ENCODE measurements at places on chromosomes 5 and 9. TPM values are rescaled to one million over a fixed set of nuclear protein-coding genes. Genes with fewer than 3 reads are reported as not detected.

DNA sequence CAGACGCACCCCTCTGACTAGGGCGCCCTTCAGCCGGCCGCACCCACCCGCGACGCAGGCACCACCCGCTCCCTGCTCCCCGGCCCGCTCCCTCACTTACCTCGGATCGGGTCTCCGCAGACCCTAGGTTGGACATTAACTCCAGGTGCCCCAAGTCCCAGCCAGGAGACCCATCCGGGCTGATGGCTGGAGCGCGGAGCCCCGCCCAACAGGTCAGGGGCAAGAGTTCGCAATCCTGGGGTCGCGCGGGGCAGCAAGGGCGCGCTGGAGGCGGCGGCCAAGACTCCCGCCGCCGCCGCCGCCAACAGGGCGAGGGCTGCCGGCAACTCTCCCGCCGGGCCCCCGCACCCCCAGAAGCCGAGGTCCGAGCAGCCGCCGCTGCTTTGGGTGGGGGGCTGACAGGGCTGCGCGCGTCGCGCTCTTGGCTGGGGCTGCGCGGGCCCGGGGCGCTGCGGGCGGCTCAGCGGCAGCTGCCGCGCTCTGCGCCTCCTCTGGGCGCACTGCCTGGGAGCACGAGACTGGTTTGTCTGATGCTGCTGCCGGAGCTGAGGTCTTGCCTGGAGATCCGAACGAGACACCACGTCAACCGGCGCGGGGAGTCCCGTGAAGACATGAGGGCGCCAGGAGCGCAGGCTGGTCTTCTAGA lies at the start of gene GDNF:
Gene GDNF (minus strand): TSS at position 635 of the 646 bp plus-strand sequence. CDS start 5,245 bp downstream, outside the sequence.
- peaks cover 46% of the 10 kb centered on the region for H3K4me1 ChIP-seq
- DNase-seq = peak; percentile 46
- H3K36me3 ChIP-seq = no peaks in the 10 kb centered on the region
- H3K27me3 ChIP-seq = peaks cover 63% of the 10 kb centered on the region
- H3K4me3 ChIP-seq = peak within 1 kb of the TSS; percentile 64
- peak within 1 kb of the TSS; percentile 95 for H3K27ac ChIP-seq

DNA sequence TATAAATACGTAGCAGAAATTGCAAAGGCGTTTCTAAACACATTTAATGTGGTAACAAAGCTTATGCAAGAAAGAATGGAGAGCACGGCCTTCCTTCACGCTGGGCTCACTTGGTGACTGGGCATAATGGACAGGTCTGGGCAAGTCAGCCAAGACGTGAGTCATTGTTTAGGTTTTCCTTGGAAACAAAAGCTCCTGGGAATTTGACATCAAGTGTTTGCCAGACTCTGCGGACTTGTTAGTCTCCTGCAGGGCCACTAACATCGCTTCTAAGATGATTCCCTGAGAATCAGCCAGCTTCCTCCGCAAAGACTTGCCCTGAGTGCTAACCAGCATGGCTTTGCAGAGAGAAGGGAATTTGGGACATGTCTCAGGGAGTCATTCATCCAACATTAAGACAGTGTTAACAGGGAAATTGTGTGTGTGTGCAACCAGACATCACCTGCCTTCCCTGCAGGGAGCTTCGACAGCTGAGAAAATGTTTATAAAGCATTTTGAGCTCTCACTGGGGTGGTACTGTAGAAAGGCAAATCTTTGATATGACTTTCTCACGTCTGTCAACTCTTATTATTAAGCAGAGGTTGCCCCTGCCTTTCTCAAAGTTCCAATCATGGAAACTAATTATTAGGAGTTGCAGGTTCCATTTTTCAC lies 182.5 kb downstream of the NTRK2 start:
- DNase-seq = peak; percentile 48
- peaks cover 16% of the 10 kb centered on the region for H3K4me1 ChIP-seq
- no peak overlapping the region for H3K27ac ChIP-seq
- H3K4me3 ChIP-seq = no peak overlapping the region
- H3K36me3 ChIP-seq = no peaks in the 10 kb centered on the region
- H3K27me3 ChIP-seq = no peaks in the 10 kb centered on the region

The ITK gene
- 0.55 TPM for total RNA-seq

The CACNA1B gene
- total RNA-seq = not detected

- H3K27me3 ChIP-seq = no peaks in the 10 kb centered on the region
- H3K36me3 ChIP-seq = no peaks in the 10 kb centered on the region
- no peaks in the 10 kb centered on the region for H3K4me1 ChIP-seq
- H3K4me3 ChIP-seq = no peak overlapping the region
These were observed 299.3 kb downstream of the DIRAS2 start for GRCh38 chr9:90343366-90343765.

DNA sequence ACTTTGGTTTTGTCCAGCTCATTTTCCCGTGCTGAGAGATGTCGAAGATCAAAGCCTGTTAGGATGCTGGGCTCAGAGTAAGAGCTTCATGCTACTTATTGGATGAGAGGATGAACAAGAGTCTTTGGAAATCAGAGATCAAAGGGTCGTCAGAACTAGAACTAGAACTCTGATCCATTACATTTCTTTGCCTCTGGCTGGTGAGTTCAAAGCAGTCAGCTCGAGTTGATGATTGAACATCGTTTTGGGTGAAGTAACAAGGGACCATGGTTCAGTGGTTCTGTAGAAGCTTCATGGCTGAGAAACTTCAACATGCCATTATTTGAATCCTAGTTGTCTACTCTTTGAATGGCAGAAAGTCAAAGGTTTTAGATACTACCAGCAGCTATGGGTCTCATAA lies 320.3 kb downstream of the ARHGEF28 start:
- H3K27ac ChIP-seq = no peak overlapping the region
- no peak for DNase-seq
- no peaks in the 10 kb centered on the region for H3K36me3 ChIP-seq
- H3K4me1 ChIP-seq = no peaks in the 10 kb centered on the region

GRCh38 chr9:72044095-72044494 lies 16.3 kb downstream of the C9orf57 start:
- H3K4me3 ChIP-seq = no peak overlapping the region
- no peak overlapping the region for H3K27ac ChIP-seq
- H3K36me3 ChIP-seq = no peaks in the 10 kb centered on the region

The NKD2 gene
- not detected for total RNA-seq

The CCDC171 gene
- total RNA-seq = 1.7 TPM

- H3K36me3 ChIP-seq = no peaks in the 10 kb centered on the region
- no peak for DNase-seq
- H3K27me3 ChIP-seq = no peaks in the 10 kb centered on the region
- H3K4me1 ChIP-seq = peaks cover 29% of the 10 kb centered on the region
These were observed 89.0 kb downstream of the RFX3 start for GRCh38 chr9:3436629-3437420.

The CTSL gene
- total RNA-seq = 75.5 TPM

DNA sequence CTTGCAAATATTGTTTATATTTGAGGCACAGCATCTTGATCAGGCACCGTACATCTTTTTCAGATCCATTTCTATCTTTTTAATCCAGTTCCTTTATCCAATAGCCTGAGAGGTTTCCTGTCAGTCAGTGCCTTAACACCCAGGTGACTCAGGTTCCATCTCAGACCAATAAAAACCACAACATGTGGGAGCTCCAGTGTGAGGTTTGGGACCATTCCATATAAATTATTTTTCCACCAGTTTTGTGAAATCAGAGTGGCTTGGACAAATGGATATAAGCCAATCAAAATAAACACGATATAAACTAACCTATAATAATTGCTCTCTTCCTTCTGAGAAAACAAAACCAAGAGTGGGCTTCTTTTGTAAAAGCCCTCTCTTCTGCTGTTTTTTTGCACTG lies 351.3 kb downstream of the NTRK2 start:
- no peaks in the 10 kb centered on the region for H3K36me3 ChIP-seq
- H3K27me3 ChIP-seq = no peaks in the 10 kb centered on the region
- no peak for DNase-seq
- H3K4me3 ChIP-seq = no peak overlapping the region
- no peaks in the 10 kb centered on the region for H3K4me1 ChIP-seq

GRCh38 chr5:132417010-132417439 lies 47.5 kb downstream of the SLC22A5 start:
- H3K27ac ChIP-seq = peak overlapping the region; percentile 90
- no peaks in the 10 kb centered on the region for H3K27me3 ChIP-seq
- H3K4me3 ChIP-seq = no peak overlapping the region

The CTSV gene
- not detected for total RNA-seq

The NR2F1 gene
- 0.36 TPM for total RNA-seq

The KLHL3 gene
- 4.6 TPM for total RNA-seq

DNA sequence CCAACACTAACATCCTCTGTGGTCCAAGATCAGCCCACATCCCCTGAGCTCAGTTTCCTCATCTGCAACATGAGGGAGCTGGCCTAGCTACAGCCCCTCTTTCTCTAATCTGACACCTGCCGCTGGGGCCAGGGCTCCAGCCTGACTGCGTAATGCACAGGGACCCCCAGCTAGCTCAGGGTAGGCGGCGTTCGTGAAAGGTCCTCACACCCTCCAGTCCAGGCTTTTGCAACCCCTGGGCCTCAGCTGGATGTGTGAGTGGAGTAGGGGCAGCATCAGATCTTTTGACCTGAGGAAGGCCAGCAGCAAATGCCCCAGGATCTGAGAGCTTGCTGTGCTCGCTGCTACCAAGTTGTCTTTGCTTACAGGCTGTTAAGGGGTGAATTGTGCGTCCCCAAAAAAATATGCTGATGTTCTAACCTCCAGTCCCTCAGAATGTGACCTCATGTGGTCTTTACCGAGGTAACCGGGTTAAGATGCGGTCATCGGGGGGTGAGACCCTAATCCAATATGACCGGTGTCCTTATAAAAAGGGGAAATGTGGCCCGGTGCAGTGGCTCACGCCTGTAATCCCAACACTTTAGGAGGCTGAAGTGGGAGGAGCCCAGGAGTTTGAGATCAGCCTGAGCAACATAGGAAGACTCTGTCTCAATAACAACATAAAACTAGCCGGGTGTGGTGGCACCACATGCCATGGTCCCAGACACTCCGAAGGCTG lies 47.8 kb downstream of the PLPP7 start:
- H3K36me3 ChIP-seq = no peaks in the 10 kb centered on the region
- H3K27ac ChIP-seq = no peak overlapping the region

The SLC6A18 gene
- total RNA-seq = not detected

GRCh38 chr5:96807075-96807654 lies 580 bp downstream of the ERAP1 start:
- H3K4me3 ChIP-seq = peak overlapping the region; percentile 96
- no peaks in the 10 kb centered on the region for H3K36me3 ChIP-seq
- peak; percentile 78 for DNase-seq
- no peaks in the 10 kb centered on the region for H3K27me3 ChIP-seq

GRCh38 chr5:79229357-79230174 lies 6.4 kb upstream of the JMY start:
- H3K36me3 ChIP-seq = no peaks in the 10 kb centered on the region
- H3K4me3 ChIP-seq = no peak overlapping the region
- no peaks in the 10 kb centered on the region for H3K27me3 ChIP-seq

GRCh38 chr9:111282845-111283244 lies 47.2 kb downstream of the OR2K2 start:
- no peaks in the 10 kb centered on the region for H3K4me1 ChIP-seq
- DNase-seq = no peak
- no peaks in the 10 kb centered on the region for H3K27me3 ChIP-seq

The CDH9 gene
- total RNA-seq = not detected

DNA sequence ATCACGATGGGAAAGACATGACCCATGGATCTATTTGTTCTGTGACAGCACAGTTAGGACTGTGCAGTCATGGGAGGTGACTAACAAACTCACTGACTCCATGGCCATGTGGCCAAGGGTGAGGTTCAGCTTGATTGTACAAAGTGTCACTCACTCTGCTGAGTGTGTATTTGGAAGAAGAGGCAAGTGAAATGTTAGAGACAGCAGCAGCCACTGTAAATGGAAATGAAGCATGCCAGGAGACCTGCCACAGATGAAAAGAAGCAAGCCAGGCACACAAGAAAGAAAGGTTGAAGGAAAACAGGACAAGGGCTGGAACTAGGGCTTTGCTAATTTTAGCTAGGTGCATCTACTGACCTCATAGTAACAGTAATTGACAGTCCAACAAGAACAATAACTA lies 42.7 kb upstream of the PALM2AKAP2 start:
- H3K27me3 ChIP-seq = no peaks in the 10 kb centered on the region
- no peaks in the 10 kb centered on the region for H3K4me1 ChIP-seq
- H3K27ac ChIP-seq = no peak overlapping the region
- no peaks in the 10 kb centered on the region for H3K36me3 ChIP-seq
- DNase-seq = no peak

GRCh38 chr5:153866176-153866575 lies 172.5 kb downstream of the FAM114A2 start:
- DNase-seq = no peak
- H3K27me3 ChIP-seq = no peaks in the 10 kb centered on the region
- H3K36me3 ChIP-seq = no peaks in the 10 kb centered on the region
- no peaks in the 10 kb centered on the region for H3K4me1 ChIP-seq

DNA sequence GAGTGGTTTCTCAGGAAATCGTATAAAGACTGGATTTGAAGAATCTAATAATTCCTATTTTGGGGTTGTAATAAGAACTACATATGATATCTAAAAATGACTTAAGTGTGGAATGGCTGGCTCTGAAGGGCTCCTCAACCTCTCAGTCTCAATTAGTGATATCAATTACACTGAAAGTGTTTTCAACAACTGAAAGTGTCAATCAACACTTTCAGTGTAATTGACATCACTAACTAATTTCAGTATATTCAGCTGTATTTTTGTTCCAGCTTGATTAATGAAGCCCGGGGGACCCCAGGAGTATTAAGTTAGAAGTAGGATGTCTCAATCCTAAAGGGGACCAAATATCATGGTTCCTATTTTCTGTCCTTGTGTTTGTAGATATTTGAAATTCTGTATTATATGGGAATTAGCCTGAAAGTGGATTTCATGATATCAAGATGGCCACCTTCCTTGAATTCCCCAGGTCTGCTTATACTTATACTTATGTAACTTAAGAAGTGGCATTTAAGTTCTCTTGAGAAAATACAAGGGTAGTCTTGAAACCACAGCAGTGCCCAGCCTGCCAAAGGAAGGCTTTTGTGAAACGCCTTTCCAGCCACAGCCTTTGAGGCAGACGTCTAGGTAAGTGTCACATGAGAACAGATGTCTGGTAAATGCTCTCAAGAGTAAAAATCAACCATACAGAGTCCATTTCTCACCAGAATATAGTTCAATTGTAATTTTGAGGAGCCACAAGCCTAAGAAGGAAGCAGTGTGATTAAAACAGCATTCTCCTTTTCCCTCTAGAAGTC lies 4.6 kb downstream of the BASP1 start:
- no peak overlapping the region for H3K4me3 ChIP-seq
- H3K27ac ChIP-seq = no peak overlapping the region
- H3K4me1 ChIP-seq = no peaks in the 10 kb centered on the region
- no peaks in the 10 kb centered on the region for H3K36me3 ChIP-seq
- peaks cover 37% of the 10 kb centered on the region for H3K27me3 ChIP-seq

DNA sequence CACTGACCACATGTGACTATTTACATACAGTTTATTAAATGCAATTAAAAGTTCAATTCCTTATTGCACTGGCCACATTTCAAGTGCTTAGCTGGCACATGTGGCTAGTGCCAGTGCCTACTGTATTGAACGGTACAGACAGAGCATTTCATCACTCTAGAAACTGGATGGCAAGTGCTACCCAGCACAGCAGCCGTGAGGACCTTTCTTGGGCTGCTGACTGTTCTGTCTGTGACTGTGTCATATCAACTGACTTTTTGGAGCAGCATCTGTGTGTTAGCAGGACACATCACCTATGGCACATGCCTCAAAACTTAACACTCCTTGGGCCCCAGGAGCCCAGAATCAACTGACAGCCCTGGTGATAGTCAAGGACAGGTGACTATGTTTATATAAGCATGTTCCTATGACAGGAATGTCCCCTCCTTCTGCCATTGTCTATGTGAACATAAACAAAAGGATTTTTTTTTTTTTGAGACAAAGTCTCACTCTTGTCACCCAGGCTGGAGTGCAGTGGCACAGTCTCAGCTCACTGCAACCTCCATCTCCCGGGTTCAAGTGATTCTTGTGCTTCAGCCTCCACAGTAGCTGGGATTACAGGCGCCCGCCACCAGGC lies 8.9 kb downstream of the IRF1 start:
- peaks cover 5% of the 10 kb centered on the region for H3K4me1 ChIP-seq
- no peak for DNase-seq
- H3K36me3 ChIP-seq = no peaks in the 10 kb centered on the region
- H3K4me3 ChIP-seq = no peak overlapping the region
- H3K27me3 ChIP-seq = no peaks in the 10 kb centered on the region
- H3K27ac ChIP-seq = peak overlapping the region; percentile 70

The PHF24 gene
- not detected for total RNA-seq
